ENCODE measurements at places on chromosomes 7 and 10.

- DNase-seq = no peak
Measured at GRCh38 chr7:107690084-107690483, 29.5 kb downstream of the SLC26A4 start.

DNA sequence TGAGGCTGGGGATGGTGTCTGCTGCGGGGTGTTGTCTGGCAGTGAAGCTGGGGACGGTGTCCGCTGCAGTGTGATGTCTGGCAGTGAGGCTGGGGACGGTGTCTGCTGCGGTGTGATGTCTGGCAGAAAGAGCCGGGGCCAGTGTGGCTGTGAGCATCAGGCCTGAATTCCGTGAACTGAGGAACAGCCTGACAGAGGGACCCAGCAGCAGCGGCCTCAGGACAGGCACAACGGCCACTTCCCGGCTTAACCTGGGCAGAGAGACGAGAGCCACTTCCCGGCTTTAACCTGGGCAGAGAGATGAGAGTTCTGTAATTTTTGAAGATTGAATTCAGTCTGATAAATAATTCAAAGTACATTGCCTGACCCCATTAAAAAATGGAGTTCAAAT lies 321.2 kb downstream of the PTPRN2 start:
- peak; percentile 6 for DNase-seq

GRCh38 chr7:154947604-154948003 lies 55.3 kb downstream of the PAXIP1 start:
- DNase-seq = no peak

DNA sequence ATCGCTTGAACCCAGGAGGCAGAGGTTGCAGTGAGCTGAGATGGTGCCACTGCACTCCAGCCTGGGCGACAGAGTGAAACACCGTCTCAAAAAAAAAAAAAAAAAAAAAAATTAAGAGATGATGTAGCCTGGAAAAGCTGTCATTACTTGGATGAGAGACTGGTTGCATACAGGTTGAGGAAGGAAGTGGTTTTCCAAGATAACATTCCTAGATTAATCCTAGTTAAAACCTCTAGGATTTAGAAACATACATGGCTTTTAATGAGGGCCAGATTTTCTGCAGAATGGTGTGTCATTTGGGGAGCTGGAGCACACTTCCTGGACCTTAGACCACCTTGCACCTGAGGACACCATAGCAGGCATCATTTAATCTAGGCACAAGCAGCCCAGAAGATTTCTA lies 17.8 kb downstream of the VWA2 start:
- DNase-seq = no peak

DNA sequence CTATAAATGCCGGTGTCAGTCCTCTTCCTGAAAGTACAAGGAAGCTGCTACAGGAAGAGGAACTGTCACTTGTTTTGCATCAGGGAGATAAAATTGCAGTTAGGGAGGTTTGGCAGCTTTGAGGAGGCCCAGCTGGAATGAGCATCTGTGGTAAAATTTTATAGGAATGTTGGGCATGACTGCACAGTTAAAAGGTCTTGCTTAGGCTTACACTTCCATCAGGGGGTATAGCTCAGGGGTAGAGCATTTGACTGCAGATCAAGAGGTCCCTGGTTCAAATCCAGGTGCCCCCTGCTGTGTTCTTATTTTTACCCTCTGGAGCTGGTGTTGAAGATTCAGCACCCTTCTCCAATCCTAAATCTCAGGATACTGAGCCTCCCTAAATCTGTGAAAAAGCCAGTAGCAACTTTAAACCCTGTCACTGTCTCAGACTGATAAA lies 65.9 kb downstream of the ZNF467 start:
- no peak for DNase-seq

GRCh38 chr7:137258552-137258951 lies 85.0 kb downstream of the PTN start:
- DNase-seq = no peak

GRCh38 chr7:12684733-12685132 lies 2.7 kb upstream of the ARL4A start:
- no peak for DNase-seq

- DNase-seq = peak; percentile 92
Measured at GRCh38 chr10:102241444-102242117, at the start of gene PITX3. TSS of gene PITX3 (minus strand) at chr10:102241512. CDS start at chr10:102232080, 9,432 bp downstream.

GRCh38 chr7:151429560-151430331 lies 10.2 kb downstream of the CRYGN start:
- DNase-seq = peak; percentile 65

GRCh38 chr7:6128205-6128604 lies 97.0 kb downstream of the ANKRD61 start:
- DNase-seq = no peak

DNA sequence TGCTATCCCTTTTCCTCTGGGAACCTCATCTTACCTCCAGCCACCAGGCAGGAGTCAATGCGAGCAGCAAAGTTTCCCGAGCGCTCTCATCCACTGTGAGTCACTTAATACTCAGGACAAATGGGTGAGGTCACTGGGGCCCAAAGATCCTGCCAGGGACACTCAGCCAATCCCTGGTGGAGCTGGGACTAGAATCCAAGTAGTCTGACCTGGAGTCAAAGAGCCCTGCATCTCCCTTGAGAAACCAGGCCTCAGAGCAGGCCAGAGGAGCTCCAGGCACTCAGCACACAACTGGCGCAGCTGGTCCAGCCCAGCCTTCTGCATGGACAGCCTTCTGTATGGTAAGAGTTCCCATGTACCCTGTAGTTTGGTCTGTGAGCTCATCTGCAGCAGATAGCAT lies 142.3 kb downstream of the MAPK8 start:
- no peak for DNase-seq

GRCh38 chr10:103215601-103216000 lies 22.5 kb upstream of the NT5C2 start:
- no peak for DNase-seq

- DNase-seq = no peak
Measured at GRCh38 chr10:120794390-120794789, 56.8 kb upstream of the WDR11 start.

- no peak for DNase-seq
Measured at GRCh38 chr10:73263693-73264347, 11.4 kb upstream of the MRPS16 start.

DNA sequence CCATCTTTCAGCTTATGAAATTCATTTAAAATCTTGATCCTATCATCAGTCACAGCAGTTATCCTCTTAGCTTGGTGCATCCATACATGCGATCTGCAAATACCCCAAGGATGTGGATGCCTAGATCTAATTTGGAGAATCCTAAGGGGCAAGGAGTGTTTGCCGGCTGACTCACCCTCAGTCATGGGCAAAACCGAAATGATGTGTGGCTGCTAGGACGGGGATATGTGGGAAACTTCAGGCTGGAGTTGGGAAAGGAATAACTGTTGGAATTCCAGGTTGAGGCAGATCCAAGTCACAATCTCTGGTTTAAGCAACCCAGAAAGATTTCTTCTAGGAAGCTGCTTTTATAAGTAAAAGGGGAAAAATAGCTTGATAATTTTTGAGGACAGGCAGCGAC lies 19.7 kb upstream of the GOT1 start:
- no peak for DNase-seq

DNA sequence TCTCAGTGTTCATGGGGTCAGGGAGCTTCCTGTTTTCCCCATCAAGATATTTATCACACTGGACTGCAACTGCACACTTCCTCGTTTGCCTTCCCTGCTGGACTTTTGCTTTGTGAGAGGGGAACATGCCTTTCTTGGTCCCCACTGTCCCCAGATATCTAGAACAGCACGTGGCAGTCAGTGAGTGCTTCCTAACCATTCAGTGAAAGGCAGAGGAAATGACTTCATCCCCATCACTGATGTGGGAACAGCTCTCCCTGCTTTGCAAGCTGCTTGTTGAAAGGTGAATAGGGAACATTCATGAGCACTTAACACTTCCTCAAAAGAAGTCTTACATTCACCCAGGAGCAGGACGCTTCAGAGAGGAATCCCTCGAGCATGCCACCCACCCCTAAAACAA lies 135.4 kb downstream of the MYOF start:
- DNase-seq = no peak

- no peak for DNase-seq
Measured at GRCh38 chr7:46163246-46163645, 242.2 kb upstream of the IGFBP3 start.

- DNase-seq = no peak
Measured at GRCh38 chr10:132908621-132909295, 33.6 kb downstream of the CFAP46 start.

DNA sequence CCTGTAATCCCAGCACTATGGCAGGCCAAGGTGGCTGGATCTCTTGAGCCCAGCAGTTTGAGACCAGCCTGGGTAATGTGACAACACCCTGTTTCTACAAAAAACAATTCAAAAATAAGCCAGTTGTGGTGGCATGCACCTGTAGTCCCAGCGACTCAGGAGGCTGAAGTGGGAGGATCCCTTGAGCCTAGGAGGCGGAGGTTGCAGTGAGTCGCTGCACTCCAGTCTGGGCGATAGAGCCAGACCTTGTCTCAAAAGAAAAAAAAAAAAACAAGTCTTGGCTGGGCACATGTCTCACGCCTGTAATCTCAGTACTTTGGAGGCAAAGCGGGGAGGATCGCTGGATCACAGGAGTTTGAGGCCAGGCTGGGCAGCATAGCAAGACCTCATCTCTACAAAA lies 74.6 kb upstream of the PDSS1 start:
- no peak for DNase-seq

- no peak for DNase-seq
Measured at GRCh38 chr10:124316326-124316725, 102.4 kb downstream of the OAT start.

- no peak for DNase-seq
Measured at GRCh38 chr10:96500519-96500918, 13.2 kb downstream of the TLL2 start.

GRCh38 chr7:14195871-14196270 lies 206.4 kb upstream of the ETV1 start:
- DNase-seq = no peak

DNA sequence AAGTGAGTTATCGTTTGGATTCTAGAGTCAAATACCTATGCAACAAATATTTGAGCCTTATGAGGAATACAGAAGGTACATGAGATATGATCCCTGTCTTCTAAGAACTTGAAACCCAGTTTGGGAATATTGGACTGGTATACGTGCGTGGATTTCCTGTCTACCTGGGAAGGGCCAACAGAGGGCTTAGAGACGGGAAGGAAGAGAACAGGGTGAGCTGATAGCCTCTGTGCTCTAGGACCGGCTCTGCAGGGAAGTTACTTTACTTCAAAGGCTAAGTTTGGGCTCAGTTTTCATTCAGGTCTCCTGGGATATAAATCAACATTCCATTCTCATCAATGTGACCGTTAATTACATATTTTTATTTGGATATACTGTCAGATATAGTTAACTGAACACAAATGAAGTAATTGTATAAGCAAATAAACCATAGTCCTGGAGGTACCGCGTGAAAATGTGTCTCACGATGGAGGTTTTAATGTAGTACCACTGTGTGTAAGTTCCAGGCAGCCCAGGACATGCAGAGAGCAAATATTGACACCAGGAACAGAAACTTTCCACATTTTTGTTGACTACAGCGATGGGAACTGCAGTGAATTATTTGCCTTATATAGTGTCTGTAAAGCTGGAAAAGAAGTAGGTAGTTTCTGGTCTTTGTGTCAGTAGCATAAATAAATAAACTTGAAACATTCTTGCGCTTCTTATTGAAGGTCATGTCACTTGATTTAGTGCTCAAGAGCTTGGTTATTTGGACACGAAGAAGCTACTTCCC lies 8.6 kb downstream of the CHST12 start:
- no peak for DNase-seq

GRCh38 chr10:26448706-26449435 lies 10.7 kb downstream of the APBB1IP start:
- DNase-seq = peak; percentile 71

- DNase-seq = no peak
Measured at GRCh38 chr10:98790817-98791216, 344.1 kb upstream of the HPS1 start.

GRCh38 chr7:159012353-159013069 lies 132.2 kb downstream of the VIPR2 start:
- DNase-seq = no peak

DNA sequence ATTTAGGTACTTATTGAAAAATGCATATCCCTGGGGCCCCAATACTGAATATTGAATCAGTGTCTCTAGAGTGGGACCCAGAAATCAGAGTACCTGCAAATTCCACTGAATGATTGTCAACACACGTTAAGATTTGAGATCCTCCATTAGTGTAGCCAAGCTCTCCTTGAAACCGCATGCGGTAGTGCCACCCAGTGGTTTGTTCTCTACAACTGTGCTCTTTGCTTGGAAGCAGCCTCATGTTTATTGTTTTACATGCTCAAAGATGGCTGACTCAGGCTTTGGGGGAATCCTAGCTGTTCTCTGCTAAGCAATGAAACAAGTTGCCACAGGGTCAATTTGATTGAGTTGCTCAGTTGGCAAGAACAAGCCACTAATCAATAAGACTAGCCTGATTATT lies 340.2 kb upstream of the CELF2 start:
- DNase-seq = peak; percentile 24

GRCh38 chr7:159121068-159121467 lies 23.6 kb downstream of the VIPR2 start:
- DNase-seq = peak; percentile 6

GRCh38 chr7:19814776-19815175 lies 41.4 kb upstream of the TMEM196 start:
- DNase-seq = no peak

GRCh38 chr10:10589540-10590303 lies 427.9 kb upstream of the CELF2 start:
- DNase-seq = no peak

GRCh38 chr10:125231116-125231812 lies 70.9 kb upstream of the CTBP2 start:
- DNase-seq = no peak

DNA sequence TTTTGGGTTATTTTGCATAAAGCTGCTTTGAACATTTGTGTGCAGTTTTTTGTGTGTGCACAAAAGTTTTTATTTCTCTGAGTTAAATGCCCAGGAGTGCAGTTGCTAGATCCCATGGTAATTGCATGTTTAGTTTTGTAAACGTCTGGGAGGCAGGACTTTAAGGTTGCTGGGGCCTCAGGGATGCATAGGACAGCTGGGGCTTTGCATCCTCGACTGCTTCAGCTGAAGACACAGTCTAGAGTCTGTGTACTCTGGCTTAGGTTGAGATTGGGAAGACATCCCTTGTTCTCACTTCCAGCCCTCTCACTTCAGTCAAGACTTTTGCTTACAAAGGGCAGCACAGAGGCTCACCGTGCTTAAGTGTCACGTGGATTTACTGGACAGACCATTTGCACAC lies 94.5 kb upstream of the INSYN2A start:
- DNase-seq = no peak
